ENCODE measurements at places on chromosomes 16 and 17.

DNA sequence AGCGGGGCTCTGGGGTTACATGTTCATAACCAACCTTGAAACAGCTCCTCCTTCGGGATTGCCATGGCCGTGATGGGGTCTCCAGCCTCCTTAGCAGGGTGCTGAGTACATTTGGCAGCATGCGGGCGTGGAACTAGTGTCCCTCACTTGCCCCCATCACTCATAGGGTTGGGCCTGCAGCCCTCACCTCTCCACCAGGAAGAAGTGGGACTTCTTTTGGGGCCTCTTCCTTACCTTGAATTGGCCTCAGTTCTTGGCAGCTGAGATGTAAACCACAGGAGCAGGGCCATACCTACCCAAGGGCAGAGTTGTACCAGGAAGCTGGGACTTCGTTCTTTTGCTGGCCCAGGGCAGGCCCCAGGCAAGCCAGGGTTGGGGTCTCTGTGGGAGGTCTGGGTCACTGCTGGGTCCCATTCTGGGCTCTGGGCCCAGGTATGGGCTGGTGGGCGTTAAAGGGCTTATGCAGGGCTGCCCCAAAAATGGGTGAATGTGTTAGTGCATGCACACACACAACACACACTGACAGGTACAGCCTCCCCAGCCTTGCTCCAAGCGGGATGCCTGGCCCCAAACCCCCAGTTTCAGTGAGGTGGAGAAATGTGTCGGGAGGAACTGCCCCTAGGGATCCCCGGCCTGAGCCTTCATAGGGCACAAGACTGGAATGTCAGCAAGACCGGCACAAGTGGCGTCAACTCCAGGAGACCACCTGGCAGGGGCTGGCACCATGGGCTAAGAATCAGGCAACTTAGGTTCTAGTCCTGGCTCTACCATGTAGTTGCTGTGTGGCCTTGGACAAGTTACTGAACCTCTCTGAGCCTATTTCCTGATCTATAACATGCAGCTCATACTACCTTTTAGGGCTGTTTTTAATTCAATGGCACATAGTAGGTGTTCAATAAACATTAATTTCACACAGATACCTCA lies 3.9 kb upstream of the KRT15 start:
- DNase-seq: no peak

DNA sequence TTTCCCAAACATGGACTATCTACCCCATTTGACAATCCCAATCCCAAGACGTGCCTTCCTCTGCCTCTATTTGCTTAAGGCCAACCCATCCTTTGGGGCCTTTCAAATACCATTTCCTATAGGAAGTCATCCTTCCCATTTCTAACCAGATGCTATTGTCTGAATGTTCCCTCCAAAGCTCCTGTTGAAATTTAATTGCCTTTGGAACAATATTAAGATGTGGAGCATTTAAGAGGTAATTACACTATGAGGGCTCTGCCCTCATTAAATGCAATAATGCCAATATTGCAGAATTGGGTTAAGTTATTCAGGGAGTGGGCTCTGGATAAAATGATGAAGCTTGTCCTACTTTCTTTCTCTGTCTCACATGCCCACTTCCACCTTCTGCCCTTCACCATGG lies 125.4 kb downstream of the ASIC2 start:
- DNase-seq: no peak

- no peak for DNase-seq
These were observed 64.5 kb downstream of the RAI1 start for GRCh38 chr17:17745476-17746455.

DNA sequence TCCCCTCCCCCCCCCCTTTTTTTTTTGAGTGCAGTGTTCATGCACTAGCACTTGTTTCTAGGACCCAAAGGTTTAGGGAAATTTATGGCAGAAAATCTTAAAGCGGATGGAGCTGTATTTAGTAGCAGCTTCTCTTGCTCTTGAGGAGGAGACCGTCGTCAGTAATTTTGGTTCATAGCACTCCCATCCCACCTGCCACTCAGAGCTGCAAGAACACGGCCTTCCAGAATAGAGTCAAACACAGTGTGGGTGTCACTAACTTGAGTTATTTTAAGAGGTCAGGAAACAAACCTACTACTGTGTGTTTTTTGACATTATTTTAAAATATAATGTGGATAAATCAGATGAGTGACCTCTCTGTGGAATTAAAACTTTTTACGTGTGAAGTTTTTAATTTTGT lies 37.3 kb downstream of the SEC14L1 start:
- no peak for DNase-seq

DNA sequence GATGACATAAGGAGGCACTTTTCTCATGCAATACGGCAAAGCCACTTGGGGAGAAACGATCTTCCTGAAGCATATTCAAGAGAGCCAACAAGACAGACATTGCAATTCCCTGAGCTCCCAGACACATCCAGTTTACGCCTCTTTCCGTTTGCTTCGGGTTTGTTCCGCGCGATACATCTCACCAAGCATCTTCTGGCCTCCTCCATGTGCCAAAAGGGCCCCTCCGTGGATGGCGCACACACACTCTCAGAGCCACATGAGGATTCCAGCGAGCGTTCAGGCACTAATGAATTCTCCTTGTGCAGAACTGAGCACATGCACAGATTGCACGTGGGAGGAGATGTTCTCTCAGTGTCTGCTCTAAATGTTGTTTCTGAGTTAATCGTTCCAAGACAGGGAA lies 146.7 kb upstream of the SHISA6 start:
- DNase-seq: no peak

- DNase-seq: no peak
These were observed 6.0 kb downstream of the FHOD1 start for GRCh38 chr16:67241008-67241900.

DNA sequence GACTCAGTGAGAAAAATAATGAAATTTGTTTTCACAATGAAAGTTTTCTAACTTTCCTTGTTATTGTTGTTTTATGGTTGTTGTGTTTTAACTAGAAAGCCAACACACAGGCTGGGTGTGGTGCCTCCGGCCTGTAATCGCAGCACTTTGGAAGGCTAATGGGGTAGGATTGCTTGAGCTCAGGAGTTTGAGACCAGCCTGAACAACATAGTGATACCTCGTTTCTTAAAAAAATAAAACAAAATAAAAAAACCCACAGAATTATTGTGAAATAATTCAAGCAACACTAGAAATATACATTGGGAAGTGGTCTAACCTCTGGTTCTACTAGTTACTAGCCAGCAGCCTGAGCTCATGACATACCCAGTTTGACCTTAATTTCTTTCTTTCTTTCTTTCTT lies 630 bp downstream of the MILR1 start:
- no peak for DNase-seq

GRCh38 chr16:69371564-69371963 lies 14.2 kb downstream of the TERF2 start:
- DNase-seq: no peak

DNA sequence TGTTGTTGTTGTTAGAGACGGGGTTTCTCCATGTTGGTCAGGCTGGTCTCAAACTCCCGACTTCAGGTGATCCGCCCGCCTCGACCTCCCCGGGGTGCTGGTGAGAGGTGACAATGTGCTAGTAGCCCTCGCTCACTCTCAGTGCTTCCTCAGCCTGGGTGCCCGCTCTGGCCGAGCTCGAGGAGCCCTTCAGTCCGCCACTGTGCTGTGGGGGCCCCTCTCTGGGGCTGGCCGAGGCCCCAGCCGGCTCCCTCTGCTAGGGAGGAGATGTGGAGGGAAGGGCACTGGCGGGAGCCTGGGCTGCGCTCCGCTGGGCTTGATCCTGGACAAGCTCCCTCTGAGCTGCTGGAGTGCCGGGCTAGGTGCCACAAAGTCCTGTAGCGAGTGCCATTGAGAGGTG lies 21.7 kb upstream of the RBL2 start:
- DNase-seq: no peak

GRCh38 chr17:56440419-56440818 lies 153.1 kb upstream of the NOG start:
- DNase-seq: no peak

DNA sequence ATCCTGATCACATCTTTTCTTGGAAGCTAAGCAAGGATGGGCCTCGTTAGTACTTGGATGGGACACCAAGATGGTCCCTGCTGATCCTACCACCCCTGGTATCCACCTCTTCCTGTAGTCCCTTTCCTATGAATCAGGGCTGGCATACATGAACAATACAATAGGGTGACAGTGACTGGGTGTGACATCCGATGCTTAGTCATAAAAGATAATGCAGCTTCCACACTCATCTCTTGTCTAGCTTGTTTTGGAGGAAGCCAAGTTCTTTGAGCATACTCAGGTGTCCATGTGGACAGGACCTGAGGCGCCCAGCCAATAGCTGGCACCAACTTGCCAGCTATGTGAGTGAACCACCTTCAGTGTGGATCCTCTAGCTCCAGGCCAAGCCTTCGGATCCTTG lies 62.5 kb upstream of the NFAT5 start:
- no peak for DNase-seq

- no peak for DNase-seq
These were observed 14.2 kb downstream of the SREBF1 start for GRCh38 chr17:17822616-17823015.

DNA sequence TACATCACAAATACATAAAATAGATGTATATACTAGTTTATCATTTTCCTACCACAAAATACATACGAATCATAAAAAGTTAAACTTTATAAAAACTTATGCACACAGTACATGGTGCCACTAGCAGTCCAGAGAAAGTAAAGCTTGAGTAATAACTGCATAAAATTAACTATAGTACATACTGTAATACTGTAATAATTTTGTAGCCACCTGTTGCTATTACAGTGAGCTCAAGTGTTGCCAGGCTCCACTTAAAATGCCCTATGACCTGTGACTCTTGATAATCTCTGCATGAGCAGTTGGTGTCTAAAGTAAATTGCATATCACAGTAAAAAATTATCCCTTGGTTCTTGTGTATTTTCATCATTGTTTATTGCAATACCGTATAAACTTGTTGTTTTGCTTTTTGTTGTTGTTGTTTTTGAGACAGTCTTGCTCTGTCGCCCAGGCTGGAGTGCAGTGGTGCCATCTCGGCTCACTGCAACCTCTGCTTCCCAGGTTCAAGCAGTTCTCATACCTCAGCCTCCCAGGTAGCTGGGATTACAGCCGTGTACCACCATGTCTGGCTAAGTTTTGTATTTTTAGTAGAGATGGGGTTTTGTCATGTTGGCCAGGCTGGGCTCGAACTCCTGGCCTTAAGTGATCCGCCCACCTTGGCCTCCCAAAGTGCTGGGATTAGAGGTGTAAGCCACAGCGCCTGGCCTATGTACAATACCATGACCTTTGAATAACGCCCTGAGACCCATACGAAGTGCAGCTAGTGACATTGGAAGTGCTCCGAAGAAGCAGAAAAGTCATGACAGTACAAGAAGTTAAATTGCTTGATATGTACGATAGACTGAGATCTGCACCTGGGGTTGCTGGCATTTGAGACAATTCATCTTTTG lies 6.6 kb downstream of the LUC7L3 start:
- no peak for DNase-seq

- no peak for DNase-seq
These were observed 78.9 kb upstream of the NOL11 start for GRCh38 chr17:67638871-67639270.

GRCh38 chr17:310111-311010 lies 42.2 kb downstream of the RPH3AL start:
- DNase-seq: no peak

- no peak for DNase-seq
These were observed 45.4 kb downstream of the KCNJ16 start for GRCh38 chr17:70120425-70120824.

GRCh38 chr17:29149431-29150064 lies 30.6 kb downstream of the MYO18A start:
- no peak for DNase-seq

GRCh38 chr17:55540414-55541091 lies 29.3 kb upstream of the SMIM36 start:
- DNase-seq: no peak

DNA sequence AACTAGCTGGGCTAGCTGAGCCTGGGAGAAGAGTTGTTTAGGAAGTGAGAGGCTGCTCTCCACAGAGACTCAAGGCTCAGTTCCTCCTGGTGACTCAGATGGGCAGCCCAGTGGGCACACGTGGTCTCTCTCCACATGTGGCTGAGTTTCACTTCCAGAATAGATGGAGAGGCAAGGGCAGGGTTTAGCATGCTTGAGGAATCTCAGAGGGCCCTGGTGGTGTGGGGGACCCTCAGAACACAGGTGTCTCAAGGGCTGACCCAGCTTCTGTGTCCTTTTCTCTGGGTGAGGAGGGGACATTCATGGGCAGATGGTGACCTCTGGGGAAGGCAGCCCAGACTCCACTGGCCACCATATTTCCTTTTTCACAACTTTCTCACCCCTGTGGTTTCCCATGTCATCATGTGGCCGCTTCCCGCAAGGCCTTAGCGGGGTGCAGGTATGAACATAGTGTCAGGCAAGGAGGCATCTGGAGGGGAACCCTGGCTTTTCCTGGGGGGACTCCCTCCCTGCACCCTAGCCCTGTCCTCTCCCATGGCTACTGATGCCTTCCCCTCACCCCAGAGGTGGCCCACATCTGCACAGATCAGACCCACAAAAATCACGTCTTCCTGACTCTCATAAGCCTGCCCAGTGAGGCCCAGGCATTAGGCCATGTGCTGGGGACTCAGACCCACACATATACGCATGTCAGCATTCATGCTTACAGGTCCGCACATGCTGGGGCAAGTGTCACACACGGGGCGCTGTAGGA lies 3.3 kb downstream of the GRN start:
- no peak for DNase-seq

DNA sequence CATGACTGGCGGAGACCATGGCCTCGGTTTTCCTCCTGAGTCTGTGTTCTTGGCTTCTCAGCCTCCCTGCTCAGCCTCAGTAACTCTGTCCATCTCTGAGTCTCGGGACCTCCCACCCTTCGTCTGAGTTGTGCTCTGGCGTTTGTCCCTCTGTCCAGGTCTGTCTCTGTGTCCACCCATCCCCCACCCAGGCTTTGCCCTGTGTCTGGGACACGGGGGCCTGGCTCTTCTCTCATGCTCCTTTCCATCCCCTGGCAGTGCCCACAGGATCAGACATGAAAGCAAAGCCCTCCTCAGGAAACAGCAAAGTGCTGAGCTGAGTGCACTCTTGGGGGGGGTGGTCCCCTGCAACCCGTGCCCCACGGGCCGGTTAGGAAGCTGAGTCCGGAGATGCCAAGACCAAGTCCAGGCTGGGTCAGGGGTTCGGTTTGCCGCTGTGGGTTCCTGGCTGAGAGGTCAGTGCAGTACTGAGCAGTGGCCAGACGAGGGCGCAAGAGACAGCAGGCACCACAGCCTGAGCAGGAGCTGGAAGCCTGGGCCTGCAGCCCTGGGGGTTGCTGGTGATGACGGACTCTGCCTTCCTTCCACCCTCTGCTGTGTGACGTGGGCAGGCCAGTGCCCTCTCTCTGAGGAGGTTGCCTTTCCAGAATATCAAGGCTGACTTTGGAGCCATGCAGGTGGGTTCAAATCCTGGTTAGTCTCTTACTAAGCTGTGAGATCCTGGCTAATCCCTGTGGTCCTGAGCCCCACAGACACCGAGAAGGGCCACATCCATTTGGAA lies 2.5 kb downstream of the P2RX1 start:
- peak; percentile 66 for DNase-seq

DNA sequence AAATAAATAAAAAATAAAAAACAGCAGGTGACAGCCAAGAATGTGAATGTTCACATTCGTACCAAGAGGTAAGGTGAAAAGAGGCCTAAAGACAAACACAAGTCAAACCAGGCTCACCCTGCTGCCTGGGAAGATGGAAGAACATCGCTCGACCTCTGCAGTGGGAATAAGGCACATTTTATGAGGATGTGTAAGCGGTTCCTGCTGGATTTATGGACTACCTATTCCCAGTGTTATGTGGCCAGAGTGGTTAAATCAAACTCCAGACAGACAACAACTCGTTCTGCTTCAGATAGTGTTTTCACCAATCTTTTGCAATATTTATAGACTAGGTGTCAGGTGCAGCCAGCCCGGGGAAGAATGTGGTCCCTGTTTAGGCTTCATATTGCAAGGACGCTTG lies 215.0 kb upstream of the HSBP1 start:
- no peak for DNase-seq
